Astrocyte (in vitro differentiated cells and primary cell): ENCODE measurements at places on chromosomes 6 and 20. TPM values are rescaled to one million over a fixed set of nuclear protein-coding genes. Genes with fewer than 3 reads are reported as not detected.

- no peak overlapping the region for H3K4me3 ChIP-seq
- no peak for DNase-seq
- peaks cover 17% of the 10 kb centered on the region for H3K36me3 ChIP-seq
- H3K27me3 ChIP-seq, result no peaks in the 10 kb centered on the region
- peaks cover 33% of the 10 kb centered on the region for H3K4me1 ChIP-seq
Measured at GRCh38 chr6:134177236-134177635, 124.8 kb upstream of the SLC2A12 start.

DNA sequence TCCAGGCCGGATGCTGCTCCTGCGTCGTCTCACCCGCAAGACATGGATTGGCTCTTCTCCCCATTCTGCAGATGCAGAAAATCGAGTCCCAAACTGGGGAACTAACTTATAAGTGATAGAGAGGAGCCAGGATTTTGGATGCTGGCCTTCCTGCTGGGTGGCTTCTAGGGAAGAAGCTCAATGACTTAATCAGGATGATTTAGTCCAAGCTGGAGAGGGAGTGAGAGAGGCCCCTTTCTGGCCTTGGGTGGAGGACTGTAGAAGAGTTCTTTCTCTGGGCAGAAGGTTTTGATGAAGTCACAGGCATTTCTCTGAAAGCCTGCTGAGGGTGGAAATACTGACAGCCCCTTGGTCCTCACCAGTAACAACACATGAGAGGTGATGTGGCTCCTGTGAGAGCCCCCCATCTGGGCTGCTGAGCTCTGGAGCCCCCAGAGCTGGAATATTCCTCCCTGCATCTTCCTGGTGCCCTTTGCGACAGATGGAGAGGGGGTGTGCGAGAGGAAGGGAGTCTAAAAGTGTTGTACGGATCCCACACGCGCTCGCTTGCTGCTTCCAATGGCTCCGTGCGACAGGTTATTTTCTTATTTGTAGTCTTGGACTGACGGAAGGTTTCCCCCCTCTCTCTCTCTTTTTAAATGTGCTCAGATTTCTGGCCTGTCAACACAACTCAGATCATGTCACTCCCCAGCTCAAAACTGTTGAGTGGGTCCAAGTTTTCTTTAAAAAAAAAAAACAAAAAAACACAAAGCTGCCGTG, 3.5 kb downstream of the SIRPA start:
- H3K27ac ChIP-seq, result no peak overlapping the region
- no peaks in the 10 kb centered on the region for H3K27me3 ChIP-seq
- peaks cover 12% of the 10 kb centered on the region for H3K4me1 ChIP-seq
- no peaks in the 10 kb centered on the region for H3K36me3 ChIP-seq
- DNase-seq, result no peak

GRCh38 chr6:135880066-135880972, 28.8 kb downstream of the PDE7B start:
- DNase-seq, result peak; percentile 74
- H3K36me3 ChIP-seq, result no peaks in the 10 kb centered on the region
- peaks cover 14% of the 10 kb centered on the region for H3K4me1 ChIP-seq
- peak overlapping the region; percentile 41 for H3K27ac ChIP-seq

DNA sequence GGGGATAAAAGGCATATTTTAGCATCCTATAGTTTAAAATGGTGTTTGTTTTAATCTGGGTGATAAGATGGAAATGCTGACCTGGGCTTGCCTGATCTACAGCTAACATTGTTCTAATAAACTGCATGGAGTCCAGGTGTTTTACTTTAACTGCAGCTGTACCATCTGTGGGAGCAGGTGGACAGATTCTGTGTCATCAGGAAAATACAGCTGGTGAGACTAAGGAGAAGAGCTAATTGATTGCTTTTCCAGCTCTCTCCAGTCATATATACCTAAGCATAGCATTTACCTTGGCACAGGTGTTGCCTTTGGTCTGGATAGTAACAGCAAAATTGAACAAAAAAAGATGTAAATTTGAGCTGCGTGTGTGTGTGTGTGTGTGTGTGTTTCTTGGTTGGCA, 31.6 kb downstream of the CBFA2T2 start:
- peaks cover 8% of the 10 kb centered on the region for H3K4me1 ChIP-seq
- no peak for DNase-seq
- H3K4me3 ChIP-seq, result no peak overlapping the region
- no peaks in the 10 kb centered on the region for H3K36me3 ChIP-seq
- no peak overlapping the region for H3K27ac ChIP-seq

DNA sequence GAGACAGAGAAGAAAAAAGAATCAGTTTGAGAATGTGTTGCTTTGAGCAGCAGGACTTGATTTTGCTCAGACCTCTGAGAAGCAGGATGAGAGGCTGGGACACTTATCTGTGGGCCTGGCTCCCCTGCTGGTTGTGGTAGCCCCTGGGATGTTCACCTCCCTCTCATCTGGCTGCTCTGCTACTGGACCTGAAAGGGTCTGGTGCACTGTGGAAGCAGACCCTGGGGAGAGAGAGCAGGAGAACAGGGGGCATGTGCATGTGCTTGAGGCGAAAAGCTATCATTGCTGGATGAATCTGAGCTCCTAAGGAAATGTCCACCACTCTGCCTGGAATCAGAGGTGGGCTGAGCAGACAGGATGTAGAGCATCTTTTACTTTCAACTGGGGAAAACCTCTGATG, 161.1 kb downstream of the SCP2D1 start:
- no peaks in the 10 kb centered on the region for H3K4me1 ChIP-seq
- H3K36me3 ChIP-seq, result no peaks in the 10 kb centered on the region
- no peaks in the 10 kb centered on the region for H3K27me3 ChIP-seq
- H3K27ac ChIP-seq, result no peak overlapping the region

DNA sequence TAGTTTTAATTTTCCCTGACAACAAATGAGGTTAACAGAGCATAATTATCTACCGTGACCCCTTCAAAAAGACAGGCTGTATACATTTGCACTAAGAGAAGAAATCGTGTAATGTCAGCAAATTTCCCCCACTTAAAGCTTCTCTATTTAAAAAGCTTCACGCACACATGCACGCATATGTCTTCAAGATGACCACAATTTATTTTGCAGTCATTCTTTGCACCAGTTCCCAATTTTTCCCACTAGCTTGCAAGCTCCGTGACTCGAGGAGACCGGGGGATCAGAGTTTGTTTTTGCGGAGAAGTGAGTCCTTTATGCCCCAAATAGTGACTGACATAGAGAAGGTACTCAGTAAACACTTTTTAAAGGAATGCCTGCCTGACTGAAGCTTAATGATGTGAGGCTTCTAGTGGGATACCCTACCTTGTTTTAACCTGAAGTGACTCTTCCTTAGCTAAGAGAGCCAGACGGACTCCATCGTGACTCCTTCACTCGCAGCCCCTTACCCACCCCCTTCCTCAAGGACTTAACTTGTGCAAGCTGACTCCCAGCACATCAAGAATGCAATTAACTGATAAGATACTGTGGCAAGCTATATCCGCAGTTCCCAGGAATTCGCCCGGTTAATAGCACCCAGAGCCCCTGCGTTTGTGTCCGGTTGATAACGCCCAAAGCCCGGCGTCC, 9.3 kb upstream of the NQO2 start:
- peak; percentile 62 for DNase-seq
- H3K4me3 ChIP-seq, result peak overlapping the region; percentile 74
- no peaks in the 10 kb centered on the region for H3K27me3 ChIP-seq

DNA sequence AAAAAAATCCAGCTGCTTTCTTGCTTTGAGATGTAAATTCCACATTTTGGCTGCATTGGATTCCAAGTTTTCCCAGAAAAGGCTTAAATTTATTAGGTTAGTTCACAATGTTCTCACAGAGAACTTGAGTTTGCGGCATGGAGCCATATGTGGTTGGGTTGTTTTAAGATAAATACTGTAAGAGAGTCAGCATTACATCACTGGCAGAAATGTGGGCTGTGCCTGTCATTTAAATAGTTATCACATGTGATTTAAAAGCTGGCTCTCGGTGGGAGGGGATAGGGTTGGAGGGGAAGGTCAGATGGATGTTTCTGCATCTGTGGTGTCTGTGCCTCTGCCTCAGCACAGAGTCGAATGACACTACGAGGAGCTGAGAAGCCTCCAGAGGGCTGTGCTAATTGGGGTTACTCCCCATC, 73.8 kb upstream of the SCP2D1 start:
- DNase-seq, result peak; percentile 66
- H3K36me3 ChIP-seq, result peaks cover under 1% of the 10 kb centered on the region
- H3K27me3 ChIP-seq, result no peaks in the 10 kb centered on the region
- peaks cover 11% of the 10 kb centered on the region for H3K4me1 ChIP-seq
- no peak overlapping the region for H3K27ac ChIP-seq

- DNase-seq, result peak; percentile 64
- H3K4me1 ChIP-seq, result peaks cover 6% of the 10 kb centered on the region
- H3K27ac ChIP-seq, result no peak overlapping the region
- H3K4me3 ChIP-seq, result no peak overlapping the region
Measured at GRCh38 chr6:56637640-56638039, 5.0 kb downstream of the DST start.

DNA sequence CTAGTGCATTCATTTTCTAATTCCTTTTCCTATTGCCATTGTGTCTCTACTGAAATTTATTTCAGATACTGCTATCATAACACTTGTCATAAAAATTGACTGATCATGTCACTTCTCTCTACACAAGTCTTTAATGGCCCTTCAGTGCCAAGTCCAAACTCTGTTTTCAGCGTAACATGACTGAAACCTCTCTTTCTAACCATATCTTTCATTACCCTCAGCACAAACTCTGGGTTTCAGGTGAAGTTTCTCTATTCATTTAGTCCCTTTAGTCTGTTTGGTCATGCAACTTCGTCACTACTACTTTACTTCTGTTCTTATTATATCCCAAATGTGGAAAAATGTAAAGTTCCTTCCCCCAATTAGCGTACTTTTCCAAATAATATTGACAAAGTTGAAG, 234.9 kb downstream of the OGFRL1 start:
- H3K27me3 ChIP-seq, result no peaks in the 10 kb centered on the region
- H3K27ac ChIP-seq, result no peak overlapping the region
- DNase-seq, result no peak
- H3K36me3 ChIP-seq, result no peaks in the 10 kb centered on the region

- H3K27ac ChIP-seq, result no peak overlapping the region
- H3K4me1 ChIP-seq, result no peaks in the 10 kb centered on the region
- DNase-seq, result no peak
Measured at GRCh38 chr20:3696200-3696599, 14.4 kb upstream of the ADAM33 start.

DNA sequence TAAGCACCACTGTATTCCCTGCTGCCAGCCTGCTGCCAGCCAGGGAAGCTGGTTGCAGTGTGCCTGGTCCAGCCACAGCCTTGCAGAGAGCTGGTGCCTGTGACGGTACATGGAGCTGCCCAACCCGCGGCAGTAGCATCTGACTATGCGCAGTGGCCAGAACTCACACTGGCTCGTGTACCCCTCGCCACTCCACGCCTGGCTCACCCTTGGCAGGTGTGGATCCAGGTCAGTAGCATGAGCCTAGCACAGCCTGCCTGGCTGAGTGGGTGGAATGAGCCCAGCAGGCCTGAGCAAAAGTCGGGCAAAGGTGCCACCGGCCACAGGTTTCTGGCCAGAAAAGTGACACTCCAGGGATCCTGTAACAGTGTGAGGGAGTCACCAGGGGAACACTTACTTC, 361.7 kb upstream of the MAP3K7 start:
- H3K27me3 ChIP-seq, result no peaks in the 10 kb centered on the region
- H3K4me3 ChIP-seq, result no peak overlapping the region
- no peak overlapping the region for H3K27ac ChIP-seq
- H3K36me3 ChIP-seq, result no peaks in the 10 kb centered on the region
- no peak for DNase-seq
- no peaks in the 10 kb centered on the region for H3K4me1 ChIP-seq

- DNase-seq, result peak; percentile 53
- peak within 1 kb of the TSS; percentile 68 for H3K4me3 ChIP-seq
- H3K27me3 ChIP-seq, result no peaks in the 10 kb centered on the region
- peak within 1 kb of the TSS; percentile 18 for H3K27ac ChIP-seq
- H3K36me3 ChIP-seq, result no peaks in the 10 kb centered on the region
Measured at GRCh38 chr20:6122873-6123648, at the start of gene FERMT1. Gene FERMT1 (minus strand): TSS chr20:6123030. CDS start chr20:6119554, 3,476 bp downstream.

DNA sequence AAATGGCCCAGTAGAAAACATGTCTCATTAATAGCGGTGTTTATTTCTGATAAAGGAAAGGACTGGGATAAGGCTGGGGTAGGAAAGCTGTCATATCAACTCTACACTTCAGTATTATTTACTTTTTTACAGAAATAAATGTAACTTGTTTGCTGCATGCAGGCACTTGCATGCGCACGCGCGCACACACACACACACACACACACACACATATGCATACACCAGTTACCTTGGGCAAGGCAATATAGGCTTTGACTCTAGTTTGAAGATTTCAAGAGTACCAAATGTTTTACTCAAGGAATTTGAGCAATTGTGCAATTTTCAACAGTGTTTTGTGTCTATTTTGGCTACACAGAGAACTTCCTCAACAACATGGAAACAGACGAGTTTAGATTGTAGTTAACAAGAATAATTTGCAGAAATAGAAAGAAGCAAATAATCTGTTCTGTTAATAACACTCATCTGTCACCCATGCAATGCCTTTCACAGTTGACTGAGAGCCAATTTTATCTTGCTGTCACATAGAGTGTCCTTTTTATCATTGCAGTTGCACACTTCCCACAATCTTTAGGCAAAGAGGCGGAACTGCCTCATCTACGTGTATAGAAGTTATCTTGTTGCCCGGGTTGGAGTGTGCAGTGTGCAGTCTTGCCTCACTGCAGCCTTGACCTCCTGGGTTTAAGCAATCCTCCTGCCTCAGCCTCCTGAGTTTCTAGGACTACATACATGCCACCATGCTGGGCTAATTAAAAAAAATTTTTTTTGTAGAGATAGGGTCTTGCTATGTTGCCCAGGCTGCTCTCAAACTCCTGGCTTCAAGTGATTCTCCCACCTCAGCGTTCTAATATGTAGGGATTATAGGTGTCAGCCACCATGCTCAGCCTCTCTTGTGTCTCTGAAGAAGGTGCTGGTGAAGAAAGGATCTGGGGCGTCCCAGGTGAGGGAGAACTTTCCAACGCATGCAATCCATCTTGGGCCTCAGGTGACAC, 74.8 kb upstream of the SHLD1 start:
- H3K27ac ChIP-seq, result no peak overlapping the region
- H3K4me1 ChIP-seq, result no peaks in the 10 kb centered on the region
- no peak for DNase-seq

DNA sequence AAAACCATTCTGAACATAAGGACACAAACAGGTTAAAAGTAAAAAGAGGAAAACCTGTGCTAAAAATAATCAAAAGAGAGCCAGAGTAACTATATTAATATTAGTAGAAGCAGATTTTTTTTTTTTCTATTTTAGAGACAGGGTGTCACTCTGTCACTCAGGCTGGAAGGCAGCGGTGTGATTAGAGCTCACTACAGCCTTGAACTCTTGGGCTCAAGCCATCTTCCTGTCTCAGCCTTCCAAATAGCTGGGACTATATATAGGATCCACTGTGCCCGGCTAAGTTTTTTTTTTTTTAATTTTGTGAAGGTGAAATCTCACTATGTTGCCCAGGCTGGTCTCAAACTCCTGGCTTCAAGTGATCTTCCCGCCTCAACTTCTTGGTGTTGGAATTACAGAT, 33.4 kb upstream of the PLN start:
- DNase-seq, result no peak
- H3K27ac ChIP-seq, result no peak overlapping the region

ECT2L gene
- total RNA-seq, result not detected in 2 replicates

CDSN gene
- 0.22 and 0.27 TPM in 2 replicates for total RNA-seq

TREML1 gene
- not detected in 2 replicates for total RNA-seq

KHDC1 gene
- 2.5 and 2.9 TPM in 2 replicates for total RNA-seq

TBCC gene
- 25.8 and 27.4 TPM in 2 replicates for total RNA-seq

DNAH8 gene
- not detected in 2 replicates for total RNA-seq

ZNF391 gene
- total RNA-seq, result 6.0 and 7.2 TPM in 2 replicates

STMND1 gene
- total RNA-seq, result 0.16 TPM in 1 of 2 replicates, not detected in the other

OR2J3 gene
- total RNA-seq, result not detected in 2 replicates
